ENCODE measurements at places on chromosomes 1 and 21.

DNA sequence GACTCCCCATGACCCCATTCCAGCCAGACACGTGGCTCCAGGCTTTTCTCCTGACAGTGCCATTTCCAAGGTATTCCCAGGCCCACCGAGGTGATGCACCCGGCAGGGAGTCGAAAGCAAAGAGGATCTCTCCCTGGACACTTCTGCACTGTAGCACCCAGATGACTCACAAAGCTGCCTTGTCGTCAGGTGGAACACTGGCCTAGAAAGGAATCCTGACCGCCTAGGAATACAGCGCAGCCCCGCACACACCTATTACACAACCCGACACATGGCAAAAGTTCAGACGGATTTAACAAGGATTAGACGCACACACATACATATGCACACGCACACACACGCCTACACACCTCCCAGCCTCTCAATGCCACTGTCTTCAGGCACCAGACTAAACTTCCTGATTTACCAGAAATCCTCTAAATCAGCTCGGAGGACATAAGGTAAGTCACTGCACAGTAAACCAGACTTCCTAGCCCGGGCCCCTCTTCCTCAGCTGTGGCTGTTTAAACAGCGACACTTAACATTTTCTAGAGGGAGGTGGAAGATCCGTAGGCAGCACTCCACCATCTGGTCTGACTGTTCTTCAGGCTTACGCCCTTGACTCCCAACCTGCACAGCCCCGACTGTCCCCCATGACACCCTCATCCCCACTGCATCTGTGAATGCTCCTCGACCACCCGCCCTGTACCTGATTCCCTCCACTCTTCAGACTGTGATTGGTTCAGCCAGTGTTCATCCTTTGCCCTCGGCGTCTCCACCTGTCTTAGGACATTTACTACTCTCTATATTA is 12.7 kb downstream of the FAM89A start:
- DNase-seq, result no peak

- no peak for DNase-seq
Measured at GRCh38 chr1:24683713-24684162, 40.6 kb downstream of the SRRM1 start.

GRCh38 chr1:162725301-162725837 is 65.1 kb upstream of the HSD17B7 start:
- no peak for DNase-seq

GRCh38 chr1:50416553-50417453 is 6.4 kb downstream of the DMRTA2 start:
- no peak for DNase-seq

- no peak for DNase-seq
Measured at GRCh38 chr21:43338951-43339350, 88.0 kb downstream of the SIK1 start.

GRCh38 chr21:33696465-33696864 is 54.2 kb downstream of the ITSN1 start:
- no peak for DNase-seq

DNA sequence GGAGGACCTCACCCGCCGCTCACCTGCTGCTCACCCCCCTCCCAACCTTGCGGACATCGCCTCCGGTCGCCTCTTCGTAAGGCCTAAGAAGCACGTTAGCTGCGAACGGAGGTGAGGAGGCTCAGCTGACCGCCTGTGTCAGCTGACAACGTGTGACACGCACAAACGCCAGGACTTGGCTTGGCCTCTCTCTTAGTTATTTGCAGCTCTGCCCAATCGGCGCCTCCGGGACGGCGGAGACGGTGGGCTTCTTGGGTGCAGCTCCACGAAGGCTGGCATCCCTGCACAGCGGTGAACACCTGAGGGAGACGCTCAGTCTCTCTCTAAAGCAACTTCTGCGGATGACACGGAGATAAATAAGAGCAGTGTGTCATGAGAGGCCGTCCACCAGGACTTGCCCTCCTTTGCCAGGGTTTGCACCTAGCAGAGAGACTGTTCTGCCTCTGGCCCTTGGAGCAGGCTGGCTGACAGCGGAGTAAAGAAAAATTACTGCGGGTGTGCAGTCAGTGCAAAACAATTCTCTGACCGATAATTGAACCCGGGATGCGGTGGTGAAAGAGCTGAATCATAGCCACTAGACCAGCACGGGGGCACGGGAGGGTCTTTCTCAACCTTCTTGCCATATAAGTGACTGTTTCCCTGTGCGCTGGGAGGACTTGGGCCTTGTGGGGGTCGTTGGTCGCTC is 318.9 kb downstream of the FAM72C start:
- DNase-seq, result no peak

DNA sequence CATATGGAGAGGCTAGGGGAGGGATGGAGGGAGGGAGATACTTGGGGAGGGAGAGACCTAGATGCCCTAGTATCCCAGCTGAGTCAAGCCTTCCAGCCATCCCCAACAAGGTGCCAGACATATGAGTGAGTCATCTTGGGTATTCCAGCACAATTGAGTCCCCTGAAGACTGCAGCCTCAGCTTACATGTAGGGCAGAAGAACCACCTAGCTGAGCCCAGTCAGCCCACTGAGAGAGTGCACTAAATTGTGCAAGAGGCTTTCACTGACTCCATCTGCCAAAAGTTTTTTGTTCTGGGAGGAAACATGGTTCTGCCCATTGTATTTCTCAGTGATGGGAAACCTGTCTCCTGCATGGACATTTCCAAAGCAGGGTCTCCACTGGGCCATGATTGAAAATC is 76.4 kb downstream of the FOXD2 start:
- DNase-seq, result no peak

DNA sequence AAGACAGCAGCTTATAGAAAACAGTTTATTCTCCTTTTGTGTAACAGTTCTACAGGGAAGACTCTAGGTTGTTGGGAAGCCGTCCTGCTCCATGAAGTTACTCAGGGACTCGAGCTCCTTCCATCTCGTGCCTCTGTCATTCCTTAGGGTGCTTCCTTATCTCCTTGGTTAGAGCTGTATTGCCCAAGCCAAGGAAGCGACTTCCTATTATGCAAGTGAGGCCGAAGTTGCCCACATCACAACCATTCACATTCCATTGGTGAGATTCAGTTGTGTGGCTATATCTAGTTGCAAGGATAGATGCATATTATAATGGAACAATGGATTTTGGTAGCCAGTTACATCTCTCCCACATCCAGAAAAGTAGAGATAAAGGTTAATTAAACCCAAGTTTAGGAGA is 9.0 kb downstream of the GSTM5 start:
- no peak for DNase-seq

- no peak for DNase-seq
Measured at GRCh38 chr1:151056149-151056548, 3.3 kb downstream of the CDC42SE1 start.

DNA sequence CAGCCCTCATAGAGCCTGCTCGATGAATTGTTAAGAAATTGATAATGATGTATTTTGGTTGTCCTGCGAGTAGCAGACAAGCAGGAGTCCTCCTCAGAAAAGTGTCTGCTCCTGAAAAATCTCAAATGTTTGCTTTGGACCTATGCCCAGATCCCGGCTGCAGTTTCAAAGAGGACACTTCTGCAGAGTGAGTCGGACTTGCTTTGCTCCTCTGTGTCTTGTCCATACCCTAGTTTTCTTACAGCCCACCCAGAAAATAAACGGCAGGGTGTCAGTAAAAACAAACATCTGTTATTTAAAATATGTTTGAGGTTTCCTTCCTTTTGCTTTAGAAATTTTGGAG is 2.8 kb downstream of the S100A10 start:
- no peak for DNase-seq

GRCh38 chr1:30748098-30748698 is 9.4 kb downstream of the LAPTM5 start:
- no peak for DNase-seq

Measured in activated CD8-positive, alpha-beta memory T cell treated with anti-CD3 and anti-CD28 coated beads for 4 hours (primary cell).